ENCODE measurements at places on chromosomes 11 and 22. TPM values are rescaled to one million over a fixed set of nuclear protein-coding genes. Genes with fewer than 3 reads are reported as not detected.
A peak's percentile ranks its signal among the peaks of the same experiment; 100 is the strongest.

Gene RTN4RL2
- 1.3 TPM for total RNA-seq

Gene SCT
- not detected for total RNA-seq

Gene SPON1
- total RNA-seq, result 3.0 TPM

DNA sequence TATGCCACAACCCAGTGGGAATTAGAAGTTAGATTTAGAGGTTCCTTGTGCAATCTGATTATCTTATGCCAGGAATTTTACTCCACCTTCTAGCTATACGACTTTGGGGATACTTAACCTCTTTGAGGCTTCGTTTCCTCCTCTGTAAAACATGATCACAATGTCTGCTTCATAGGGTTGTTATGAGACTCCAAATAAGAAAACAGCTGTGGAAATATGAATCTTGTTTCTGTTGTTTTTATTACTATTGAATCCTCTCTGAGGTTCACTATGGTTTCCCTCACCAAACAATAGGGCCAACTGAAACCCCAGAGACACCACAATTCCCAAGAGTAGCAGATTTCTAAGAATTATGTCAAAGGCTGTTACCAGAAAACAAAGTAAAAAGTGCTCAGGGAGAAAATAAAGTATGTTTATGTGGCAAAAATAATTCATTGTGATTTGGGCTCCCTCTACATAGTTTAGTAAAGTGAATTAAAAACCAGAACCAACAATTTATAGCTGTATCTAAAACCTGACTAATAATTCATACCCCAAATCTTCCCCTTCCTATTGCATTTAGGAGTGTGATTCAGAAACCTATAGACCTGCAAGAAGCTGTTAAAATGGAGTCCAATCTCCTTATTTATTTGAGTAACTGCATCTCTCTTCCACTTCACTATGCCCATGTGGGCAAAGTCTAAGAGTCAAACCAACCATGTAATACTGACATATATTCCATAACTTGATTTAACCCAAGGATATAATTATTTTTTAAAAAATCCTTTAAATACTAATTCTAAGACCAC is 38.4 kb downstream of the AMBRA1 start:
- no peak for DNase-seq
- H3K4me3 ChIP-seq, result no peak overlapping the region
- no peak overlapping the region for H3K27ac ChIP-seq
- no peaks in the 10 kb centered on the region for H3K36me3 ChIP-seq

DNA sequence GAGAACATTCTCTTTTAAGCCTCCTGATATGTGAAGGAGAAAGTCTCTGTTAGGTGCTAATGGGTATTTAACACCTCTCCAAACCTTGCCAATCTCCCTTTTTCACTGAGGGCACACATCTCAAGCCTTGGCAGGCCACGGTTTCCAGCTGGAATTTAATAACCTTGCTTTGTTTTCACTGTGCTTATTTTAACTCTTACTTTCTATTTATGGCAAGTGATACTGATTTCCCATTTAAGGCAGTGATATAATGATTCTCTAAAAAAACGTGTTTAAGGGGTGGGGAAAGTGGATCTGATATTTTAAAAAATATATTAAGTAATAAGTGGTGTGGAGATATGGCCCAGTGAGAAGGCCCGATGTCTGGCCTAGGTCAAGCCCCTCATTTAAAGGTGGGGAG is 1.1 kb upstream of the RASD2 start:
- H3K27ac ChIP-seq, result peak overlapping the region; percentile 60
- no peak for DNase-seq
- no peak overlapping the region for H3K4me3 ChIP-seq
- H3K36me3 ChIP-seq, result no peaks in the 10 kb centered on the region

GRCh38 chr11:88799771-88800500 is 265.8 kb downstream of the GRM5 start:
- no peak for DNase-seq
- no peaks in the 10 kb centered on the region for H3K27me3 ChIP-seq
- no peaks in the 10 kb centered on the region for H3K36me3 ChIP-seq
- no peaks in the 10 kb centered on the region for H3K4me1 ChIP-seq
- no peak overlapping the region for H3K4me3 ChIP-seq
- H3K27ac ChIP-seq, result no peak overlapping the region
